ENCODE measurements at places on chromosomes 1 and 21.

- DNase-seq = no peak
These were observed 10.2 kb downstream of the WNT4 start for GRCh38 chr1:22132517-22133235.

DNA sequence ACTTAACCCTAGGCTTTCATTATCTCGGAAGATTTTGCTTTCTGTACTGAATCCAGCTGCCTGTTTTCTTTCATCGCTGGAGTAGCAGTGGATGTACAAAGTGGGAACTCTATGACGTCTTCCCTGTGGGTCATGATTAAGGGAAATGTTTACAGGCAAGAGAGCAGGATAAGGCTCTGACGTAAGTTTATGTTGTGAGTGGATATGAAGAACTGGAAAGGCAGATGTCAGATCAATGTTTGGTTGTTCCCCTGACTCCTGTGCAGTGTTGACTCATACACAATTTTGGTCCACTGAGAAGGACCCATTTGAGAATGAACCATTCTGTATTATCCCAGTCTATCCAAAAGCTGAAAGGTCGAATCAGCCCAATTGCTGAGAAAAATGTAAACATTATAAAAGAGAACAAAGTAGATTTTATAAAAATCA, 292.4 kb downstream of the GRIK1 start:
- DNase-seq = no peak

DNA sequence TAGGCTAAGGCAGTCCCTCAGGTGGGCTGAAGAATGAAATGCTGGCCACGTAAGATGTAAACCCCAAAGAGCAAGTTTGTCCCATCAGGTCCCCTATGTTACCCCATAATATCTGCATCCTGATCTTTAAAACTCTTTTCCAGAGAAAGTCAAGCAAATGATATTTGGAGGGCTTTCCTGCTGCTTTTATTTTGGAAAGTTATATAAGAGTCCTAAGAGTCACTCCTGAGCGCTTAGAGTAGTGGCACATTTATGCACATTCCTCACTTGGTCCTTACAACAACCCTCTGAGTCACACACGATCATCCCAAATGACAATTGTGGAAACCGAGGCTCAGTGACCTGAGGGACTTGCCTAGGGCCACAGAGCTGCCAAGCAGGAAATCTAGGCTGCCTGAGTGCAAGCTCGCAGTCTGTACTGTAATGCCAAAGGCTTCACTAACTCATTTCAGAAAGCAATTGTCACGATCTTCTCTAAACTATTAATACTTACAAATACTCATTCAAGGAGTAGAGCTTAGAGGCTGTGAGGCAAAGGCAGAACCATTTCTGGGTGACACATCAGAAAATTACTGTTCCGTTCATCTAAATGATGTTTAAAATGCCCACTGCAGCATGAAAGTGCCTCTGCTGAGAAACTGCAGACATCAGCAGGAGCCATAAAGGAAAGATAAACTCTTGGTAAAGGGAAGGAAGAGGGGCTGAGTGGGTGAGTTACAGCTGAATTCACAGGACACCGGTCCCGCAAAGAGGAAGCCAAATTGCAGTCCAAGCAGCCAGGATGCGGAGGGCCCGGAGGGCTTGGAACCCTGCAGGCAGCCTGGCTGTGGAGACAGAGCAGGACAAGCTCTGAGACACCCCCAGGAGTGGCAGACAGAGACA, 30.8 kb downstream of the CAPZB start:
- DNase-seq = no peak

DNA sequence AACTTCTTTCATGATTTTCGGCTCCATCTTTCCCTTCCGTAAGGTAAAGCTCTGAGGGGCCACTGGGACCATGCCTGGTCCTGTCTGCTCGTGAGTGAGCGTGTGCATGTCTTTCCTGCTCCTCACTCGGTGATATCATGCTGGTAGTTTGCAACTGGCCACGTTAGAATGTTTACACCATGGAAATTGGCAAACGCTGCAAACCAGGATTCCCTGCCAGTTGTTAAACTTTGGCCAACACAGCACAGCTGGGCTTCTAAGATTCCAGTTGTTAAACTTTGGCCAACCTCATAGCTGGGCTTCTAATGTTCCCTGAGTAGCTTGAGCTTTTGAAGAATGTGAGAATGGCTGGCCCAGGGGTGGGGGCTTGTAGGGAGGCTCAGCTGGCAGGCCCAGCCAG, 68.0 kb upstream of the ACTL8 start:
- DNase-seq = no peak

- DNase-seq = no peak
These were observed 4.0 kb downstream of the DONSON start for GRCh38 chr21:33584455-33584854.

- no peak for DNase-seq
These were observed 131.3 kb downstream of the RGS7 start for GRCh38 chr1:241225741-241226140.

DNA sequence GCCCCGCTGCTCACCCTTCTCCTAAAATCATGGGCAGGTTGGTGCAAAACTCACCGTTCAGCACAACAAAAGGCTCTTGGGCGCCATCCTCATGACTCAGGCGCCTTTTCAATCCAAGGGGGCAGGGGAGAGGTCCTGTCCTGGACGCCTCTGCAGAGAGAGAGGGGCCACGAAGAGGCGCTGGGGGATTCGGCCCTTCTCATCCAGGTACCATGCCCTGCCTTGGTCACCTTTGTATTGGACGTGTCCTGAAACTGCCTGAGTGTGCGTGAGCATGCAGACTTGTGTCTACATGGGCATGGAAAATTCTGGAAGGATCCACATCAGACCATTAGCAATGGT, 53.5 kb downstream of the SLC37A1 start:
- DNase-seq = no peak

GRCh38 chr1:57325117-57325516, 98.7 kb downstream of the DAB1 start:
- no peak for DNase-seq
